A549 treated with RU486 at 1 μM for 4 hours (cell line): ENCODE measurements at places on chromosomes 3 and 15. TPM values are rescaled to one million over a fixed set of nuclear protein-coding genes. Genes with fewer than 3 reads are reported as not detected.

The ACVR2B gene
- total RNA-seq: 1.8 to 3.2 TPM (median 3.0 TPM) in 5 replicates

The HTR3E gene
- not detected in 5 replicates for total RNA-seq

The KCNAB1 gene
- not detected in 5 replicates for total RNA-seq

The PFN2 gene
- 134 to 185 TPM (median 168 TPM) in 5 replicates for total RNA-seq

The LRRC49 gene
- total RNA-seq: 3.5 to 5.3 TPM (median 4.8 TPM) in 5 replicates

The C3orf22 gene
- total RNA-seq: not detected in 5 replicates

The MESP2 gene
- 0.26 to 0.67 TPM (median 0.42 TPM) in 5 replicates for total RNA-seq

The THAP10 gene
- total RNA-seq: 4.8 to 6.9 TPM (median 5.3 TPM) in 5 replicates

The STAB1 gene
- total RNA-seq: not detected in 5 replicates

The PLAAT1 gene
- not detected in 5 replicates for total RNA-seq

The CSPG5 gene
- total RNA-seq: 0.63 to 1.3 TPM (median 1.1 TPM) in 5 replicates

The CXCR6 gene
- total RNA-seq: not detected in 5 replicates

The PAQR9 gene
- 2.6 to 4.3 TPM (median 3.7 TPM) in 5 replicates for total RNA-seq
